ENCODE measurements at places on chromosomes 16 and 17.

DNA sequence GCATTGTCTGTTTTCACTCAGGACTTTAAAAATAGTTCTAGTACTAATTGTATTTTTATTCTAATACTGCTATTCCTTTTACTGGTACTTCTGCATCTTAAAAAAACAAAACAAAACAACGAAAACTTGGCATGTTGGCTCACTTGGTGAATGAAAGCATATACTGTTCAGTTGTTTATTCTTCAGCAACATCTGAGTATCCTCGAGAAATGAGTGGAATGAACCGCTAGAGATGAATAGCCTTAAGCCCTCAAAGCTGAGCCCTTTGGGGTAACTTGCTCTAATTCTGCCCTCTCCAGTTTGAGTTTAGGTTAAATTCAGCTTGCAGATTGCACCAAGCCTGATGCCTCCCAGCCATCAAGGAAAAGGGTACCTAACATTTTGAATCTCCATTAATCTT is 126.5 kb downstream of the WWOX start:
- DNase-seq, result no peak

DNA sequence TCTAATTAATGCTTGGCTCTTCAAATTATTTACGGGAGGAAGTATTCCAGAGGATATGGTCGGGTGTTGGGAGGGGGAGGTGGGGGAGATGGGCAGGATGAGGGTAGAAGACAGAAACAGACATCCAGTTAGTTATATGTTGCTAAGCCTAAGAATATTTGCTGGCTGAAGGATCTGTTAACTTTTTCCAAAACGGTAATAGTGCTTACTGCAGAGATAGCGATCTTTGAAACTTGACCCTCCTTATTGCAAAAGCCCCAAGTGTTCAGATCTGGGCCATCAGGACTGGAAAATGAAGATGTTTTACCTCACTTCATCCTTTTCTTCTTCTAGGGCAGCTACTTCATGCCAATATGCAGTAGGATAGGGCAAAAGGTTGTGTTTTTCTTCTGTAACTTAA is 27.0 kb upstream of the MMD start:
- no peak for DNase-seq

DNA sequence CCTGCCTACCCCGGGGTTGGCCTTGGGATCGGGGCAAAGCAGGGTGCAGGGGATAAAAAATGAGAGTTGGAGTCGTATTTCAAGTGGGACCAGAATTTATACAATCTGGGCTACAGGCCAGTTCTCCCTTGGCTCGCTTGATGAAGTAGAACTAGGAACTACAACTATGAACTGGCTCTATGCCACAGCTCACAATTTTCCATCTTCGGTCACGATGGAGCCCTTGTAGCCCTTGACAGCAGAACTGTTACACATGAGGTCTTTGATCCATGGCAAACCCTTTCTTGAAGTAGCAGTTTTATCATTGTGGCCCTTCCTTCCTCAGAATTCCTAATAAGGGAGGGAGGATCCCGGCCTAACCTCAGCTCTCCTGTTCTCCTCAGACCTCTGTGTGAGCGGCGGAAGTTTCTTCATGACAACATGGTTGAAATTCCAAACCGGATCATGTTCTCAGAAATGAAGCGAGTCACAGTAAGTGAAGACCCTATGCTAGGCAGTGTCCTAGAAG is 17.1 kb downstream of the LIG3 start:
- no peak for DNase-seq

GRCh38 chr17:2830678-2831077 is 34.4 kb downstream of the RAP1GAP2 start:
- no peak for DNase-seq

GRCh38 chr16:11586856-11587642 is at the start of gene LITAF:
Gene LITAF (minus strand): TSS chr16:11586919. CDS start chr16:11556730, 30,189 bp downstream.
- peak; percentile 47 for DNase-seq

DNA sequence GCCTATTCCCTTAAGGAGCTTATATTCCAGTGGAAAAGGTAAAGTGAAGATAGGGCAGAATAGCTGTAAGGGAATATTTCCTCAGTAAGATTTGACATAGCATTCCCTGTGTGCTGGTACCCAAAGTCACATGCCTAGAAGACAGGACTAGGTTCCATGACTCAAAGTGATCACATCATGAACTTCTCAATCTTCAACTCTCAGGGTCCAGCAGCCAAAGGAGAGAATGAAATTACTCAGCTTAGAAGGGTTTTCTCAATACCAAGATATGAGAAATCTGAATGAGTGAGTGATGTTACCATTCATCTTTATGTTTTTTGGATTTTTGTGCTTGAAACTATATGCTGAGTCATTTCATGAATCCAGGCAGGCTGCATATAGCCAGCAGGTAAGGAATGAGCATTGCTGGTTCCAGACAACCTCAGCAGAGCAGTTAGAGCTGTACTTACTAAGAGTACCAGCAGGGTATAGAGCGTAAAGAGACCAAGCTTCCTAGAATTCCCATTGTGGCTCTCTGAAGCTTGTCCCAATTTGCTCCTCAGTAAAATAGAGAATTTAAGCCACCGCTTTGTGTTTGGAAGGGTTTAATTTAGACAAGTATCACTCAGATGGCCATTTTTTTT is 91.1 kb downstream of the ANKFN1 start:
- no peak for DNase-seq

DNA sequence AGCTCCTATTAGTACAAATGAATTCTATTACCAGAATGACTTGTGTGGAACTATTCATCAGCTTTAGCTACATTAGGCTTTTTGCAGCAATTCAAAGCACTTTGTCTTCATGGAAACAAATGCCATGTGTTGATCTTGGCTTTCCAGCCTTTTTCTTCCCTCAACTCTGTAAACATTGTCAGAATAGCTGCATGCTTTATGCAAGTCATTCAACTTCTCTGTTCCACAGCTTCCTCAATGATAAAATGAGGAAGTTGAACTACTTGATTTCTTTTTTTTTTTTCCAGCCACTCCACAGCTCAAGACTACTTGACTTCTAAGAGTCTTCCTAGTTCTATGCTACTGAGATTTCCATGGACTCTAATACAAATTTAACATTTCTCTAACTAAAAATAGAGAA is 41.1 kb downstream of the KIAA0753 start:
- no peak for DNase-seq
